ENCODE measurements at places on chromosomes 12 and 14.
A peak's percentile ranks its signal among the peaks of the same experiment; 100 is the strongest.

DNA sequence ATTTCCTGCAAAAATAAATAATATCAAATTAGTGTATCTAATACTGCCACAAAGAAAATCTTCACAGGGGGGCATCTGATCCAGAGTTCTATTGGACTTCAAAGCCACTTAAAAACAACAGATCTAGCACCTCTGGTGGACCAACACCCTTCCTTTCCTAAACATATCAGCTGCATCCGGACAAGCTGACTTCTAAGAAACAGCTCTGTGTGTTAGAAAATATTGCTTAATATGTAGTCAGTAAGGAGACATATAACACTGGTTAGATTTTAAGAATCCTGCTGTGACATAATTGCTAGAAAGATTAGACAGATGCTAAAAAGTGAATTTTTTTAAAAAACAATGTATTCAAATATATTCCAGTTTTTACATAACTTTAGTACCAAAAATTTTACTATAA lies 61.1 kb upstream of the PTPRB start:
- DNase-seq: no peak

GRCh38 chr12:14418451-14418890 lies 53.0 kb downstream of the ATF7IP start:
- DNase-seq: peak; percentile 49

DNA sequence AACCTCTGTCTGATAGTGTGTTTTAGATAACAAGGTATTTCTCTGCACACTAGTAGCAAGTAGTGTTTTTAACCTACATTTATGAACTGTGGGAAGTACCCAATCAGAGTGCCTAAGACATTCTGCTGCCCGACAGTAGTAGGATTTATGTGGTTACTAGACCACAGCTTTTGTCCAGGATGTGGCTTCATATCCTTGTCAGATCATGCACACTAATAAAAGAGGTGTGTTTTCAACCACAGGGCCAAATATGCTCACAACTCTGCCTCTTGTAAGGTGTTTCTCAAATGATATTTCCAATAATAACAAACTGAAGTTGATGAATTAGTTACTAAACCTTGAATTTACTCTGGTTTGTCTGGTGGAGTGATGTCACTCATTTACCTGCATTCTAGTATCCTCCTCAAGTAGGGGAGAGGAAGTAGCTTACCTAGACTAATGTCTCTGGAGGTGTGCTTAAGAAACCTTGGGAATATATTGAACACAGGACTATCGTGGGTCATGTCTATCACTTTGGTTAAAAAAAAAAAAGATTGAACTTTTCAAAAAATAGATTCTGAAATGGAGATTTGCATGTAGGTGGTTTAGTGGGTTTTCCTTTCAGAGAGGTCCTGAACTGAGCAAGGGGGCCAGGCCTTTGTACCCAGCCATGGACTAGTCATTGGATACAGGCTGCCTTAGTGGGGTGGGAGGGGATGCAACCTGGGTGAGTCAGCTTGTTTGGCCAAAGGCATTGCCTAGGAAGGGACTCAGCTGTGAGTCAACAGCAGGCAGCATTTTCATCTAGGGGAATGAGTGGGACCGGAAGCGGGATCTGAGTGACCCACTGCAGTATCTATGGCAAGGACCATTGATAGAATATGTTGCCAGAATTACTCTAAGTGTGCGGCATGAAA lies 14.1 kb downstream of the FBXW8 start:
- peak; percentile 70 for DNase-seq

- no peak for DNase-seq
Observed at GRCh38 chr14:29077916-29078315, 311.3 kb downstream of the FOXG1 start.

DNA sequence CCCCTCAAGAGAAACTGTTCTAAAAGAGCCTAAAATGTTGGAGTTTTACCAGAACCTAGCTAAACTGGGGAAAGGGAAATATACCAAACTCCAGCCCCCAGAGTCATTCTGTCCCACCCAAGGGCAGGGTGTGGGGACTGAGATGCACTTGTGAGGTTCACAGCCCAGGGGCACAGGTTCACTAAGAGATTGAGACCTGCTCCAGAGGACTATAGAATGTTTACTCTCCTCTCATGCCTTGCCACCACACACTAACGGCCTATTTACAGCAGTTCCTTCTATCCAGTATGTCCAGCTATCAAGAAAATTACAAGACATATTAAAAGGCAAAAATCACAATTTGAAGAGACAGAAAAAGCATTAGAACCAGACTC lies 60.6 kb upstream of the PARP11 start:
- DNase-seq: no peak

DNA sequence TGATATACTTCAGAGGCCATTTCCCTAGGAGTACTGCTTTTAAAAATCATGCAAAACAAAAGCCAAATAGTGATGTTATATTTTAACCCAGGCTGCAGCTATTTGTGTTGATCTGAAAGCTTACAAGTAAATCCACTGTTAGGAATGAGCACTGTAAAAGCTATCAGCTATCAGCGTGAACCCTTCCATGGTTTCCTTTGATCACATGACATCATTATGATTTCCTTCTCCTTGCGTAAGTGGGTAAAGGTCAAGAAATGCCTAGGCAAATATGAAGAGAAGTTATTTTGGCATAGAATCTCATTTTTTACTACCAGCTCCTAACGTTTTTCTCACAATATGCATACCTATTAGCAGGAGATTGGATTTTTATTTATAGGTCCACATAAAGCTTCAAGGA lies 48.6 kb upstream of the CATSPERB start:
- DNase-seq: no peak

DNA sequence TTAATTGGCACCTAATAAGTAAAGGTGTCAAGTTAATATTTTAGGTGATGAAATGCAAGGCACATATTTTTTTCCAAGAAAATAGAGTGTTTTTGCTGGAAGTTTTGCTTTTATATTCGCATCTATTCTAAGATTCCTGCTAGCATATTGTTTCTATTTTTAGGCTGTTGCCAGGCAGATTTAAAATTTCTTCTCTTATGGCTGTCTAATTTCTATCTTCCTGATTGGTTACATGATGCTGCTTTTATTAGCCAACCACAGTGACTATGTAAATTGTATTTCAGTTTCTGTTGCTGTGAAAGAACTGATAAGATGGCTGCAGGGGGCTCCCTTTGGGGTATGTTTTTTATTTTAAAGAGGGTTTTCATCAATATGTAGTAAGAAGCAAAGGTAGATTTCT lies 42.7 kb downstream of the ATF7IP start:
- DNase-seq: peak; percentile 32

- DNase-seq: no peak
Observed at GRCh38 chr12:124809878-124810277, 53.8 kb downstream of the SCARB1 start.

DNA sequence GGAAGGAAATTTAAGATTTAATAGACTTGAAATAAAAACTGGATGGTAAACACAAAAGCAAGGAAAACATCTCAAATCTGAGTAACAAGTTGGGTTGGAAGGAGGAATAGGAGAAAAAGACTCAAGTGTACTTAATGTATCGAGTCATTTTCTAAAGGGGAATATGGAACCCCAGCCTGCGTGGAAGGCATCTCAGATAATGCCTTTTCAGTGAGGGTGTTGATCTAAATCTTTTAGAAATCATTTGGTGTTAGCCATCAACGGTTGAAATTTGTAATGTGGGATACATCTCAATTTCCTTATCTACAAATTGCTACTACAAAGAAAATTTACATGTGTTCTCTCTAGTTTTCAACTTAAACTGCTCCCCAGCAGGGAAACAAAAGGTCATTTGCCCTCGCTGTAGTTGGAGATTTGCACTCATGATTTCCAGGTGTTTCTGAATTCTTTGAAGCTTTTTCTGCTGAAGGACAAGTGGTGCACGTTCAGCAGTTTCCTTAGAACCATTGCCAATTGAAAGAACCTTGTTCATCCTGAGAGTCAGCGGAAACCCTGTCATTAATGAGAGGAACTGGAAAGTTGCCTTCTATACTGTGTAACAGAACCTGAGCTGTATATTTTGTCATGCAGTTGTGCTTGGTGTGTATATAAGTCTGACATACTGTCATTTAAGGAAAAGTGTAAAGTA lies 2.2 kb downstream of the PCBP2 start:
- no peak for DNase-seq

- DNase-seq: no peak
Observed at GRCh38 chr14:85222341-85222740, 307.6 kb upstream of the FLRT2 start.

- DNase-seq: no peak
Observed at GRCh38 chr14:85359505-85359904, 170.4 kb upstream of the FLRT2 start.

DNA sequence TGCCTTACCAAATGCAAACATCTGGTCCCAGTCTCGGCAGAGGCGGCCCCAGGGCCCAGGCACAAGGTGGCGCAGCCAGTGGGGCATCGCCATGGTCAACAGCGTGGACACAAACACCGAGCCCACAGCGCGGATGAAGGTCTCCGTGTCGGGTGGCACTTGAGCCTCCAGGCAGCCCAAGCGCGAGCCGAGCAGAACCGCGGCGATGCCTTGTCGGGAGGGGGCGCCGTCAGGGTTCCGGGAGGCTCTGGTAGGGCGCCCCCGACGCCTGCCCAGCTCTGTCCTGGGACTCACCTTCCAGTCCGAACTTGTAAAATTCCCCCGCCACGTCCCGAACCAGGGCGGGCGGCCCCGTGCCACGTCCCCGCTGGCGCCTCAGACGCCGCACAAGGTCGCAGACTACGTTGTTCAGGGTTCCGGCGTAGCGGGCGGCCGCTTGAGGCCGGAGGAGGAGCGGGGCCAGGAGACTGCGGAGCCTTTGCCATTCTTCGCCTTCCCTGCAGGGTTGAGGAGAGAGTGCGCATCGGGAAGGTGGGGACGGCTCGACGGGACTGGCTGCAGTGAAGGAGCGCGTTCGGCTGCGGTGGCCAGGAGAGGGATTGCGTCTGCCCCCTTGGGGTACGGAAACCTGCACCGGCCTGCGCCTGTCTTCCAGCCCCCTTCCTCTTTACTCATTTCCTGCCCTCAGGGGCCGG lies 1.7 kb downstream of the CYP27B1 start:
- peak; percentile 25 for DNase-seq

DNA sequence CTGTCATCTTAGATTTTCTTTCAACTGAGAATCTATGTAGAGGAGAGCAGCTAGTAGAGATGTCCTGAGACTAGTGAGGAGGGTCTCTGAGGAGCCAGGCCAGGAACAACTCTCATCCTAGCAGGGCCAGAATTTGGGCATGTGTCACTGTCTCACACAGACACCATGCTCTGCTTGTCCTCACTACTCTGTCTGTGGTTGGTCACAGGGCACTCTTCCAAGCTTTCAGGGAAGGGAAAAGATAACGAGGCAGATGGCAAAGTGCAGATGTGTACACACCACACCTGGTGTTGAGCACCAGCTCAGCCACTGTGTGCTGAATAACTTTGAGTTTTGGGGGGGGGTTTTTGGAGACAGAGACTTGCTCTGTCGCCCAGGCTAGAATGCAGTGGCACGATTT lies 2.5 kb downstream of the SSPN start:
- DNase-seq: no peak

Measured in fibroblast of skin of right quadriceps (primary cell).